ENCODE measurements at places on chromosomes 7 and 10. TPM values are rescaled to one million over a fixed set of nuclear protein-coding genes. Genes with fewer than 3 reads are reported as not detected.

DNA sequence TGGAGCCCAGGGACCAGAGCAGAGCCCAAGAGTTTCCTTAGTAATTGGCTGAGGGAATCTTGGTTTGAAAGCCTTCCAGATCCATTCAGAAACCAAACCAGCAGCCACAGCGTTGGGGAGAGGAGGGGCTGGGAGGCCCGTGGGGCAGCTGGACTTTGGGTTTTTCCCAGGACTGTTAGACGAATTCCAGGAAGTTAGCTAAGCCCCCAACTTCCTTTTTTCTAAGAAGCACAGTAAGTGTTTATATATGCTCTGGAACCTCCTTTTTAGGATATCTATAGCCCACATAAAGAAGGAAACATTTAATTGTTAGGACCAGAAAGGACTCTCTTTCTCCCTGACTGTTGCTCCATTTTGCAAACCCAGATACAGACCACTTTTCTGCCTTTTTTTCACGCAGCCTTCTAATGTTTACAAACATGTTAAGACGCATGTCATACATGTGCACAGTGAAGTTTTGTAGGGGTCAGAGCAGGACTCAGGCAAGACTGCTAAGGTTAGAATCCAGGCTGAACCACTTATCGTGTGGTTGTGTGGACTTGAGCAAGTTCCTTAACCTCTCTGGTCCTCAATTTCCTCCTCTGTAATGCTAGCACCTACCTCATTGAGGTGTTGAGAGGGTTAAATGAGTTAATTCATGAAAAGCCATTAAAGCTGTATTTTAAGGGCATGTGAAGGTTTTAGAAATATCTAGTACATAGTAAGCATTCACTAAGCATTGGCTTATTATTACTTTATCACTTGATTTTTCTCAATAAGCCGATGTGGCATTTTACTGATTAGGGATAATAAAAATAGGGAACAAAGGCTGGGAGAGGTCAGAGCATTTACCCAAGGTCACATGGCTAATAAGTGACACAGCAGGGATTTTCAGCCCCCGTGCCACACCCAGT is 42.4 kb downstream of the TBATA start:
- no peak for DNase-seq

Gene ARMC3
- polyA plus RNA-seq: not detected

GRCh38 chr7:51727441-51727840 is 410.8 kb upstream of the COBL start:
- DNase-seq: no peak

DNA sequence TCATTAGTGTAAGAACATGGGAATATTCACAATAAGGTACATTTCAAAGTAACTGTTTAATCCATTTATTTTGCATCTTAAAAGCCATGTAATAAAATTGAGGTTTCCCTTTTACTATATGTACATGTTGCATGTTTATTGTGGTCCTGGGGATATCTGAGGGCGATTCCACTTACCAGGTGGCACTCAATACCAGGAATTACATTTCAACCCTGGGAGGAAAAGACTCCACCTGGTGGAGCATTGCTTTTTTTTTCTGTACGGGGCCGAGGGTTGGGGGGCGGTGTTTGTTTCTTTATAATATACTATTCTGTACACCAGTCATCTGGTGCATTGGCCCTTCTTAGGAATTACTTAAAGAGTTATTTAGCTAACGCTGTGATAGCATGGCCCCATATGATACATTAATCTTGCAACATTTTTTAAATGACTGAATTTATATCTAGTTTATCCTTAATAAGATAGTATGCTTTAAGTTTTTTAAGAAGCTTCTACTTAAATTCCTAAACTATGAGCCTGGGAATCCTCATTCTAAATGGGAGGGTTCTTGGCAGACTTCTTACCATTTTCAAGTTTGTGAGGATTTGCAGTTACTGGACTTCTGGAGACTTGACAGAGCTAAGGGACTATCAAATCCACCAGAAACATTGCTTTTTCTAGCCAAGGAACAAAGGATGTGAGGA is 7.2 kb upstream of the HGF start:
- no peak for DNase-seq

Gene TLL2
- not detected for polyA plus RNA-seq

- DNase-seq: no peak
Measured at GRCh38 chr10:42488416-42488815, 150.0 kb downstream of the ZNF33B start.

DNA sequence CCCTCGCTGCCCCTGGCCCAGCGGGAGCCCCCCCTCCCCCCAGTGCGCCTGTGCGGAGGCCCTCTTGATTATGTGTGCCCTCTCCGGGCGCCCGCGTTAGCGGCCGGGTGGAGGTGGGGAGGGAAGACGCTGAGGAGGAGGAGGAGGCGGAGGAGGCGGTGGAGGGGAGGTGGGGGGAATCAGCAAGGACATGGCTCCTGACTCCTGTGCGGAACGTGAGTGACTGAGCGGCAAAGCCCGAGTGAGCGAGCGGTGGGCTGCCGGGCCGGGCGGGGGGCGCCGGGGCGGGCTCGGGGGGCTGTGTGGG is 201 bp downstream of the MLLT10 start:
- no peak for DNase-seq

GRCh38 chr10:68163735-68164134 is 54.4 kb downstream of the MYPN start:
- DNase-seq: peak; percentile 4

Gene CACNA2D1
- polyA plus RNA-seq: not detected

DNA sequence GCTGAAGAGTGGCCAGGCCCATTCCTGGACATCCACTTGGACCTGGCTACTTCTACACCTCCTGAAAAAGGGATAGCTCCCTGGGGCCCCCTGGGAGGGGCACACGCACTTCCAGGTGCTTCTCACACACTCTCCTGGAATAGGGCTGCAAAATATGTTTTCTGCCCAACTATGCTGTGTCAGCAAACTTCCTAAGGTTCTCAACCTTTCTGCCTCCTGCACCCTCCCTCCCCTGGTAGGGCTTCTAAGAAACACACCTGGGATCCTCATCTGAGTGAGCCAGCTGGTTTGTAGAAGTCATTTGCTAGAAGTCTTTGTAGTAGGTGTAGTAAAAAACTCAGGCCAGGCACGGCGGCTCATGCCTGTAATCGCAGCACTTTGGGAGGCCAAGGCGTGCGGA is 136.5 kb downstream of the ZMYND11 start:
- DNase-seq: no peak

Gene SFRP5
- not detected for polyA plus RNA-seq

GRCh38 chr7:152677808-152678670 is 2.1 kb upstream of the XRCC2 start:
- DNase-seq: no peak

DNA sequence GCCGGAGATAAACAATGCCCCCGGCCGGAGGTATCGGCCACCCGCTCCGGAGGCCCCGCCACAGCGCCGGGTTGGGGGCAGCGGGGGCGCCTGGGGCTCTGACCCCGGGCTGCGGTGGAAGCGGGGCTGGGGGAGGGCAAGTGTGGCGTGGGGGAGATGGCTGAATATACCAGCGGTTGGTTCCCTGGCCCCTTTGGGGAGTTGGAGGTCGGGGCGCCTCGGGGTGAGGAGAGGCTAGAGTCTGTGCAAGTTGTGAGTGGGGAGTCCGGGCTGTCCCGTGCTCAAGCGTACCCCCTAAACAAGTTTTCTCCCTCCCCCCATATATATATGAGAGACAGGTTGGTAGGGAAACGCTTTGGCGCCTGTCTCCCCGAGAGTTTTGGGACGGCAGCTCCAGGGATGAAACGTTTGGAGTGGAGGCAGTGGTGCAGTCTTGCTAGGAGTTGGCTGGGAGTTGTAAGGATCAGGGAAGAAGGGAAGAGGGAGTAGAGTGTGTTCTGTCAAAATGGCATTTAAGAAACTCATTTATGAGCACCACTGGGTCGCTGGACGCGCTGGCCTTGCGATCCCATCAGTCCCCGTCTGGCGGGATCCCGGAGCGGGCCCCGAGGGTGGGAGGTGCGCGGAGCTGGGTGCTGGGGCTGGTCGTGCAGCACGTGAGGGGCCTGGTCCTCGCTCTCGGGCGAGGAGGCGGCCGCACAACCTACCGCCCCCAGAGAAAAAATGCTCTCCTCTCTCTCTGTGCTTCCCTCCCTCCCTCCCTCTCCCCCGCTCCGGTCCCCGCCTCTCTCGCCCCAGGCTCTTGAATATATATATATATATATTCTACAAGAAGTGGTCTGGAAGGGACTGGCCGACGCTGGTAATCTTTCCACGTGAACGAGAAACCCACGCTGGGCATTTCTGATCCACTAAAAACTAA is 1.1 kb downstream of the TET1 start:
- DNase-seq: no peak

- no peak for DNase-seq
Measured at GRCh38 chr7:34019301-34019790, 114.0 kb downstream of the BMPER start.

DNA sequence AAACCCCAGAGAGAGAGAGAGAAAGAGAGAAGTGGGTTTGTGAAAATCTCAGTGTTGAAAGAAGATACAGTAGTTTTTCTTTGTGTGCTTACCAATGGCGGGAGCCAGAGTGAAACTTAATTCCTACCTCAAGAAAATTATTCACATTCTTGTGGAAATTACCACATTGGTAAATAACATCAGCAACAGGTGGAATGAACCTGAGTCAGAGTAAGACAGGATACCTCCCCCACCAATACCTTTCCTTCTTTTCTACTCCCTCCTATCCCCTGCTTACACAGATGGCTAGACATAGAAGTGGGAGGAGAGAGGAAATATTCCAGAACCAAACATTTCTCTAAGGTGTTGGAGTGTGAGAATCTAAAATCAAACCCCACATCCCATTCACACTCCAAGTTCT is 793.9 kb downstream of the SORCS3 start:
- no peak for DNase-seq

Gene AGR3
- not detected for polyA plus RNA-seq

DNA sequence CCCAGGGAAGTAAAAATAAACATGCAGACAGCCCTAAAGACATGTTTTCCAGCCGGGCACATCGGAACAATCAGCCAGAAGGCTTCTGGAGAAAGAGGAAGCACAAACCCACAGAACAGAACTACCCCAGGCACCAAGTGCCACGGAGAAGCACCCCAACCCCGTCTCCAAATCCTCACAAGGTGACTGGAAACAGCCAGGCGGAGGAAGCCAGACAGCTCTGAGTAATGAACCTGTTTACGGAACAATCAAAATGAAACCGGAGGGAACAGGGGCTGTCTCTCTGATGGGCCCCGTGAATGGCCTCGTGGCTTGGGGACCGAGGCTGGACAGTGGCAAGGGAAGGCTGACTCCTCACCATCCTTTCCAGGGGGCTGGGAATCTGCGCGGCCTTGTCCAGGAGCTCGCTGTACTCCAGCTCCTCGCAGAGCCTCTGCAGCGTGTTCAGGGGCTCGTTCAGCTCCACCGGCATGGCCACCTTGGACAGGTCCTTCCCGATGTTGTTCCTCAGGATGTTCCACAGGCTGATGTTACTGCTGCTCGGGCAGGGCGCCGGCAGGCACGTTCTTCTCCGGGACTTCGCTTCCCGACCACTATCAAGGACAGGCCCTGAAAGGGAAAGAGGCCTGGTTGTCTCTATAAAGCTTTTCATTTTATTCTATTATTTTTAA is 77.0 kb upstream of the GSDME start:
- DNase-seq: no peak

GRCh38 chr10:122010405-122011050 is 21.6 kb downstream of the TACC2 start:
- DNase-seq: no peak

Gene UCN3
- not detected for polyA plus RNA-seq

DNA sequence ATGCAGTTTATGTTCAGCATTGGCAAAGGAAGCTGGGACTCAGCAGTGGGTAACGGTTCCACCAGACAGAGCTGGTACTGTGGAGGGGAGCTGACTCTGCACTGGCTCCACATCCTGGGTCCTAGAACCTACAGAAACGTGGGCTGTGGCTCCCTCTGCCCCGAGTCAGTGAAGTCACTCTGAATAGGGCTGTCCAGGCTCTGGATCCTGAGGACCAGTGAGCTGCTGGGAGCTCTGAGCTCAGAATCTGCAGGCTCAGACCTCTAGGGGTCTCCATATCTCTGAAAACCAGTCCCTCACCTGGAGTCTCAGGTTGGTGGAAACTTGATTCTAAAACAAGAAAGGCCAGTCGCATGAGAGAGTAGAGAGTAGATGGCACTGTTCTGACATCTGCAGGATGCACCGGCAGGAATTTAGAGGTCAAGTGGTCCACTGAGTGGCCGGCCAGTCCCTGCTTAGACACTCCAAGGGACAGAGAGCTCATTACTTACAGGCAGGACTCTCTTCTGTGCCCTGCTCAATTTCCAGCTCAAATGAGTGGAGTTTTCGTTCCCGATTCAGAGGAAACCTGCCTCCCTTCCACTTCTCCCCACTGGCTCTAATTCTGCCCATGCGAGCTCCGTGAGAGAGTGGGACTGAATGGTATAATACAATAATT is 18.6 kb downstream of the NPFFR1 start:
- DNase-seq: no peak

DNA sequence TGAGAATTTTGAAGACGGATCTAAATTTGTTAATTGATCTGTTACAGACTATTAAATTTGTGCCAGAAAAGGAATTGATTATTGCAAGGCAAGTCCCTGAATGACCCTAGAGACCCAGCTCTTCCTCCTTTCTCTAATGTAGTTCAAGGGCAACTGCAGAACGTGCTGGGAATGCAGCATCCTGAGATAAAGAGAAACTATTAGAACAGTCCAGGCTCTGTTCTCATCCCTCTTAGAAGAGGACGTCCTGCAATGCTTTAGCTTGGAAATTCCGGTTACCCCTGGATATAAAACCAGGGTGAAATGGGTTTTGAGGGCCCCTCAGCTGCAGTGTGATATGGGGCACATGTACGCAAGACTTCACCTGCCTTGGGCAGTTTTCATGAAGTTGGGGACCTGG is 67.3 kb downstream of the PTN start:
- DNase-seq: no peak

Gene ANKRD61
- polyA plus RNA-seq: 0.15 TPM

- no peak for DNase-seq
Measured at GRCh38 chr10:71939861-71940474, 24.2 kb upstream of the CHST3 start.

GRCh38 chr7:100160067-100160466 is 1.5 kb upstream of the TRAPPC14 start:
- no peak for DNase-seq

Gene FKBP6
- polyA plus RNA-seq: not detected

Gene TACC2
- polyA plus RNA-seq: not detected

DNA sequence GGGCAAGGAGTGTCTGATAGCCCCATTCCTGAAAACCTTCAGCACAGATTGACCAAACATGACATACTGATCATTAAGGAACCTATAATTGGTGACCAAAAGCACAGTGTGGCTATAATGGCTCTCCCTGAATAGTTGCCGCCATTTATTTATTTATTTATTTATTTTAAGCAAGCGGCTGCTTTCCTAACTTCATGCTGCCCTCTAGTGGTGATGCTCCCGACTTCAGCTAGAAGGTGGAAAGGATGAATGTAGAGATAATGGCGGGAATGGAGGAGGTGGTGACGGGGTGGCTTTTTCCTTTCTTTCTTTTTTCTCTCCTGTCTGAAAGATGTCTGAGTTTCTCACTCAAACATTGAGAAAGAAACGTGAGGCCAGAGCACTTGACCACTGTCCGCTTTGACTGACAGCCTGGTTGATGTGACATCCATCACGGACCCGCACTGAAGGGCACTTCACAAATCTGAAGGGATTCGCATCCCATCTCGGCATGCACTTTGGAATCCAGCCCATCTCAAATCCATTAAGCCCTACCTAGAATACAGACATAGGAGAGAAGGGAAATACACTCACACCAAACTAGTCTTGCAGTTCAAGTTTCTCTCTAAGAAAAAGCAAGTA is 1090.1 kb downstream of the KCNMA1 start:
- peak; percentile 5 for DNase-seq

Gene MYPN
- not detected for polyA plus RNA-seq

Gene PRLHR
- not detected for polyA plus RNA-seq

GRCh38 chr7:10939237-10939910 is 34.3 kb upstream of the PHF14 start:
- no peak for DNase-seq

Measured in CD4-positive, CD25-positive, alpha-beta regulatory T cell (primary cell).